ENCODE measurements at places on chromosomes 11 and 22.

GRCh38 chr11:442611-443081 lies 835 bp upstream of the ANO9 start:
- DNase-seq: no peak

GRCh38 chr22:24106385-24107381 lies 74.6 kb upstream of the SUSD2 start:
- no peak for DNase-seq

GRCh38 chr11:93489841-93490240 lies 53.4 kb downstream of the SMCO4 start:
- no peak for DNase-seq

DNA sequence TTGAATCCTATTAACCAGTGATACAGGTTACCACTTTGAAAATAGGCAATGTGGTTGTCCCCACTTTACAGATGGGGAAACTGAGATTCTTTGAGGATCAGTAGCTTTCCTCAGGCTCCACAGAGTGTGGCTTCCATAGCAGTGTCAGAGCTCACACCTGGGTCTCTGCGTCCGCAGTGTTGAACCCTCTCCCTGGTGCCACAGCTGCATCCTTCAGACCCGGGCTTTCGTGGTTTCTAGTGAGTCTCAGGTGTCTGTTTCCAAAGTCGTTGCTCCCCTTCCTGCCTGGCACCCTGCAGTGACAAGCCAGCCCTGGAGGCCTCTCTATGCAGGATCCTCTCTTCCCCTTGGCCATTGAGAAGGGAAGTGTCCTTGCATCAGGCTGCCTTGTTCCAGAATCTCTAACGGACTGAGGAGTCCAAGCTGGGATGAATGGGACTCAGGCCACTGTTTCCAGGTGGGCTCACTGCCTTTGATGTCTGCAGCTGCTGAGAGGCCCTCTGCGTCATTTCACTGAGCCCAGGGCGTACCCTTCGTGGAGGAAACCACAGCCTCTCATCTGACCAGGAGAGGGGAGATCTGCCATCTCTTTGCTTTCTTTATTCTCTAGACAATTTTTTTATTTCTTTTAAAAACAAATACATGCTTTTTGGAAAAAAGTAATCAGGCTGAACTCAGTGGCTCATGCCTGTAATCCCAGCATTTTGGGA lies 48.4 kb upstream of the MICAL2 start:
- no peak for DNase-seq

DNA sequence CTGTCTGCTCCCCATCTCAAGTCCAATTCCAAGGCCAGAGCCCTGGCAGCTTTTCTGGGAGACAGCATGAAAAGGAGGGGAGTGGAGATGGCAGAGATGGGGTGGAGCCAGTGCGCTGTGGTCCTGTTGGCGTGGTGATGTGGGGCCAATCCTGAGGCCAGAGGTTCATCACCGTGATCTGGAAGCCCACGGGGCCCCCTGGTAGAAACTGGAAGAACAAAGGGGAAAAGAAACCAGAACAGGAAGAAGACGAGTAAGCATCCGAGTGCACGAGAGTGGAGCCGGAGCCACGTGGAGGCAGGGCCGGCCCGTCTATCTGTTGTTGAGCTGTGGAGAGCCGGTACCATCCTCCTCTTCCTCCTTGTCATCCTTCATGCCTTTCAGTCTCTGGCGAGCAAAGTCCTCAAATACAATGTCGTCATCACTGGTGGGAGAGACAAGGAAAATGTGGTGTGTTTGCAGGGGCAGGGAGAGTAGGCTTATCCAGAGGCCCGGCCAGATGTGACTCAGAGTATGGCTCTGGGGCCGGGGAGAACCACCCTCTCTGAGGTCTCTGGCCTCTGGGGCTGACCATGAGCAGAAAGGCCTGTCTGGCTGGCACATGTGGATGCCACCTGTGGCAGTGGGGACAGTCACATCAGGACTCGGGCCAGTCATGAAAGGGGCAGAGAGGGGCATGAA lies 25.4 kb downstream of the TPBGL start:
- DNase-seq: no peak

- DNase-seq: no peak
Observed at GRCh38 chr11:47163193-47163592, 13.5 kb downstream of the ARFGAP2 start.

- no peak for DNase-seq
Observed at GRCh38 chr22:48258811-48259210, 1496.4 kb downstream of the TBC1D22A start.

GRCh38 chr11:2256293-2256913 lies 14.0 kb downstream of the ASCL2 start:
- no peak for DNase-seq

All from activated naive CD4-positive, alpha-beta T cell (primary cell).